ENCODE measurements at places on chromosomes 6 and 20.
A peak's percentile ranks its signal among the peaks of the same experiment; 100 is the strongest.

- DNase-seq: no peak
Observed at GRCh38 chr6:33431880-33432541, 12.1 kb downstream of the SYNGAP1 start.

DNA sequence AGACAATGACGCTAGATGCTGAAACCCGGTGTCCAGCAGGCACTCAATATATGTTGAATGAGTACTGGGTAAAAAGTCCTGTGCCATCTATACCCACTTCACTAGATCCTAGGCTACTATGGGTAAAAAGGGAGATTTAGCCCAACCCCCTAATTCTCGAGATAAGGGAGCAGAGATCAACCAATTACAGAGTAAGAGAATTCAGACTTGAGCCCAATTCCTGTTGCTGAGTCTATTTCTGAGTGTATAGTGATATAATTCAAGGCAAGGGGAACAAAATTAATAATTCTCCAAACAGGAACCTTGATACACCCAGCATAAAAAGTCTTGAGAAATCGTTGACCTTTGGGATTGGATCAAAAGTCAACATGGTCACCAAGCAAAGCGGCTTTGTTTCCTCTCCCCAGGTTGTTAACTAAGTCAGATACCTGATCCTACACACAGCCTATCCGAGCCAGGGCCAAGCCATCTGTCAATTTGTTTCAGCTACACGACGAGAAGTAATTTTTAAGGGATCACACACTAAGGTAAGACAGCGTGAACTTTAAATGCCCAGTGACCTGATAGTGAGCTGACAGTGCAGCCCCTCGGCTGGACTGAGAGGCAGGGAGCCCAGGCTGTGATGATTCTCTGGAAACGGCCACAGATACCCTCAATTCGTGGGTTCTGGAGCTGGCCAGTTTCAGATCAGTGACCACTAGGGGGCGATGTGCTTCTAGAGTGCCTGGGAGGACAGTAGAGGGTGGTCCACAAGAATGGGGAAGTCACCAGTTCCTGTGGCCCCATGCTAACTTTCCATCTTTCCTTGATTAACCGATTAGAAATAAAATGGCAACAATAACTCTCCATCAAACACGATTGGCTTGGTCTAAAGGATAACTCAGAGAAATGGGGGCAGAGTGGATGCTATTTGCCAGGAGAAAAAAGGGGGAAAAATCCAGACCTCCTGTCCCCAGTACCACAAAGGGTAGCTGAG is 46.2 kb downstream of the SLC22A23 start:
- DNase-seq: peak; percentile 23

DNA sequence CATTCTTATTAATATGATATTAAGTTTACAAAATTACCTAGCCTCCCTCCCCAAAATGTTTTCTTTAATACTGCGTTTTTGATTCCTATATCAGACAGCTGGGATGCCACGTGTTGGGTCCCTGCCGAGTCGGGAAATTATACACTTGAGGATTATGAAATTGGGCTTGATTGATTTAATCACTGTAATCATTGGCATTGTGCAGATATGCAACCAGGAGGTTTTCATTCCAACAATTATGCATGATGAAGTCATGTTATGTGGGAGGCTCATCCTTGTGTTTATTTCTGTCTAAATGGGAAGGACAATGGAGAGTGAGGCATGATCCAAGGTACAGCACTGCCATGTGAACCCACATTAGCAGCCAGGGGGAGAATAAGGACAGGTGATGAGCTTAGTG is 30.6 kb upstream of the RIPOR2 start:
- no peak for DNase-seq

- no peak for DNase-seq
Observed at GRCh38 chr6:64672651-64673050, 1034.4 kb downstream of the EYS start.

DNA sequence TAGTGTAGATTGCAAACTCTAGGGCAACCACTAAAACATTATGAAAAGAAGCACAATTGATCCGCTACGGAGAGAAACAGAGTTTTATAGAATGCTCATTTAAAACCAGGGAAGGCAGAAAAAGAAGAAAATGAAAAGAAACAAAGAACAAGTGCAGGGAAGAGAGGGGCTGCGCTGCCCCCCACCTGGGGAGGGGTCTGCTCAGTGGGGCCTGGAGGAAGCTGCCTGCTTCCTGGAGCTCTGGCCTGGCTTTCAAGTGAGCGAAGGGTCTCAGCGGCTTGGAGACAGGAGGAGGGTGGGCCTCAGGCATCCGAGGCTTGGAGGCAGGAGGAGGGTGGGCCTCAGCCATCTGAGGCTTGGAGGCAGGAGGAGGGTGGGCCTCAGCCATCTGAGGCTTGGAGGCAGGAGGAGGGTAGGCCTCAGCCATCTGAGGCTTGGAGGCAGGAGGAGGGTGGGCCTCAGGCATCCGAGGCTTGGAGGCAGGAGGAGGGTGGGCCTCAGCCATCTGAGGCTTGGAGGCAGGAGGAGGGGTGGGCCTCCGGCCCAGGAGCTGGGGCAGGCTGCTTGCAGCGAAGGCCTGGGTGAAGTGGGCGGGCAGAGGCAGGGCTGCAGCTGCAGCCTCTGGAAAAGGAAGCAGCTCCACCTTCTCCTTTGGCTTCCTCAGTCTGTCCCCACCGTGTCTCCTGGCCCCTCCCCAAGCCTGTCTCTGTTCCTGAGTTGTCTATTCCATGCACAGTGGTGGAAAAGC is 406.3 kb downstream of the TAF4 start:
- DNase-seq: no peak

- DNase-seq: no peak
Observed at GRCh38 chr20:1214838-1215261, 11.0 kb upstream of the RAD21L1 start.

GRCh38 chr6:88262332-88262731 is 96.2 kb upstream of the CNR1 start:
- DNase-seq: no peak

DNA sequence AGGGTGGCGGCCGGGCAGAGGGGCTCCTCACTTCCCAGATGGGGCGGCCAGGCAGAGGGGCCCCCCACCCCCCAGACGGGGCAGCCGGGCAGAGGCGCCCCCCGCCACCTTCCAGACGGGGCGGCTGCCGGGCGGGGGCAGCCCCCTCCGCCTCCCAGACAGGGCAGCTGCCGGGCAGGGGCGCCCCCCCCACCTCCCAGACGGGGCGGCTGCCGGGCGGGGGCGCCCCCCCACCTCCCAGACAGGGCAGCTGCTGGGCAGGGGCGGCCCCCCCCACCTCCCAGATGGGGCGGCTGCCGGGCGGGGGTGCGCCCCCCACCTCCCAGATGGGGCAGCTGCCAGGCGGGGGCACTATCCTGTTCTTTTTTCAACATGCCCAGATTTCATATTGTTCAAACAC is 78.2 kb upstream of the DST start:
- no peak for DNase-seq

DNA sequence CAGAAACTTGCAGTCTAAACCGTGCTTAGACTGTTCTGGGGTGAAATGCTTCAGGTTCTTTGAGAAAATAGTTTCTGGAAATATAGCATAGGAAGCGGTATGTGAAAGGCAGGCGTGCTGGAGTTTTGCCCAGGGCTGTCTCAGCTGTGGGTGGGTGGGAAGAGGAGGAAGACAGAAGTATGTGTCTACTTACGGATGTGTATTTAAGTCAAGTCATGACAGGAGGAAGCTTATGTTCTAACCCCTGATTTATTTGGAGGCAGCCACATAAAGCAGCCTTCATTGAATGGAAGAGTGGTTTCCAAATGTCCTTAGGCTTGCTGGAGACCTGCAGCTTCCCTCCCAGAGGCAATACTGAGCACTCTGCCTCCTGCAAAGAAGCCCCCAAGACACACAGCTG is 345.8 kb upstream of the PRND start:
- DNase-seq: no peak

- no peak for DNase-seq
Observed at GRCh38 chr20:62248890-62249560, 10.7 kb downstream of the OSBPL2 start.

- no peak for DNase-seq
Observed at GRCh38 chr20:35595901-35596300, 19.7 kb upstream of the SPAG4 start.

DNA sequence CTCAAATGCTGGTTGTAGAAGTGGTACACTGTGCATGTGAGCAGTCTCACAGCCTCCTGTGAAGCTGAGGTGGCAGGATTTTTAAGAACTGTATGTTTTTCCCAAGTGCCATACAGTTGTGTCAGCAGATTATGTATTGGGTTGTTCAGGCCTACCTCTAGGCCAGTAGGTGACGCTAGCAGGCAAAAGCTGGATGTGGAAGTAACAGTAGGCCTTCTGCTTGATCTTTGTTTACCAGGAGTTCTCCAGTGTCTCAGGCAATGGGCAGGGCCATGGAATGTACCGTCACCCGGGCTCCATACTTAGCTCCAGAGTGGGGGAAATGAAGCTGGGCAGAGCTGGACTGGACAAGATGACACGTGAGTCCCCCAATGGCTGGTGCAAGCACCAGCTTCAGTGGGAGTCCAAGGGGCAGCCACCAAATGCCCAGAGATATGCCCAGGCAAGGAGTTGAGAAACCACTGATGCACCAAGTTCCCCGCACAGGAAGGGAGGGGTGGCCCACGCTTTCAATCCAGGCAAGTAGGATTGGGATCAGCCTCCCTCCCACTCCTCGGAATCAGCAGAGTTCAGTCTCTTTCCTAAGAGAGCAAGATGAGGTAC is 289.7 kb downstream of the HTR1B start:
- no peak for DNase-seq

- DNase-seq: no peak
Observed at GRCh38 chr6:44514576-44515193, 127.2 kb downstream of the CDC5L start.
